K562 (cell line): ENCODE measurements at places on chromosomes 4 and X.

GRCh38 chr4:88939697-88940096 is 117.3 kb downstream of the FAM13A start:
- no peak for DNase-seq

- DNase-seq, result no peak
Measured at GRCh38 chr4:108607079-108607815, 13.1 kb upstream of the RPL34 start.

- DNase-seq, result peak; percentile 49
Measured at GRCh38 chrX:44871931-44872820, 812 bp upstream of the KDM6A start.

GRCh38 chrX:109600237-109600651 is 24.7 kb downstream of the KCNE5 start:
- DNase-seq, result no peak

DNA sequence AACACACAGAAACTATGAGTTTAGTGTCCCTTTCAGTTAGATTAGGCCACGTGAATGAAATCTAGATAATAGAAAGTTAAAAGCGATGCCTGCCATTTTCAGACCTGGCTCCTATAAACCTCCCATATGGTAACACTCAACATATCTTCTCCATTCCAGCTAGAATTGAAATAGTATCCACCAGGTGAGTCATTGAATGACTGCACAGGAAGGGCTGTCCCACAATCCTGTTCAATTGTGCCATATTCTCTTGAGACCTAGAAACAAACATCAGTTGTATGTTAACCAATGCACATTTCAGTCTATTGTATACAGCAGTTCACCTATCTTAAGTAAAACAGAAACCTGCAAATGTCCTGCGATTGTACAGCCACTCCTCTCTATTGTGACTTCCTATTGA is 659.3 kb upstream of the SLIT2 start:
- no peak for DNase-seq

DNA sequence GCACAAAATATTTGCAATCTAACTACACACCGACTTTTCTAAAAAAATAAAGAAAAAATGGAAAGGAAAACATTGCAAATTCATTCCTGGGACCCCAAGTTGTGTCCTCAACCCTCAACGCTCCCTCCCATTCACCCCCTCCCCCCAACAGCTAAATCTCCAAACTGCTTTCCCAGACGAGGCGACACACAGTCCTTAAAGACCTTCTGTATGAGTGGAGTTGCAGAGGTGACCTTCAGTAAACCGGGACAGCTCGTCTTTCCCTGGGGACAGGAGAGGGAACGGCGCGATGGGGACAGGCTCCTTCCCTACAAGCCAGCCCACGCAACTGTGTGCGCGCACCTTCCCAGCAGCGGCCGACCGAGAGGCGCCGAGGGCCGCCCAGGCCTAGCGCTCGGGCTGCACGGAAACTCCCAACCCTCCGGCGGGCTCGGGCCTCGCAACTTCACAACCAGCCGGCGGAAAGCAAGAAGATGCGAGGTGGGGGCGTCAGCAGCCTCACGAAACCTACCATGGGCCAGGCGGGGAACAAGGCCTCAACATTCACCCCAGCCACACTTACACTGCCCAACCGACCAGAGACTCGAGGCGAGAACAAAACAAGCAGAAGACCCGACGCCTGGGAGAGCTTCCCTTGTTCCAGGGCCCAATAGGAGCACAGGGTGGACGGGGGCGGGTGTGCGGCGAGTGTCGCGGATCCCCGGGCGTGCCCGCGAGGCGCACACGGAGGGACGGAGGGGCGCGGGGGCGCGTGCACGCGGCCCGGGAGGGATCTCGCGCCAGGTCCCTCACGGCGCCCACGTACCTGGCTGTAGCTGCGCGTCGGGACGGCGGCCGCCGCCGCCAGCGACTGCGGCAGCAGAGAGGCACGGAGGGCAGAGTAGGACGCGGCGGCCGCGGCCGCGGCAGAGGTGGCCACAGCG is 763 bp downstream of the GRSF1 start:
- DNase-seq, result peak; percentile 76

DNA sequence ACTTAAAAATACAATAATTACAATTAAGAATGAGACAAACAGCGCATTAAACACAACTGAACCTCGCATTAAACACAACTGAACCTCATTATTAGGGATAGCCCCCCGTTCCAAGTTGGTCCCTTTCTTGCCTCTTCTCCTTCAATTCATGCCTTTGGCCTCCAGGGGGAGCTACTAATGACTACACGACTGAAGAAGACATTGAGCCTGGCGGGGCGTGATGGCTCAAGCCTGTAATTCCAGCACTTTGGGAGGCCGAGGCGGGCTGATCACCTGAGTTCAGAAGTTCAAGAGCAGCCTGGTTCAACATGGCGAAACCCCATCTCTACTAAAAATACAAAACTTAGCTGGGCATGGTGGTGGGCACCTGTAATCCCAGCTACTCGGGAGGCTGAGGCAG is 56.4 kb upstream of the NWD2 start:
- DNase-seq, result peak; percentile 29

GRCh38 chr4:103415801-103416200 is 217.7 kb upstream of the CENPE start:
- no peak for DNase-seq

GRCh38 chr4:8594097-8595038 is 1.8 kb downstream of the CPZ start:
- DNase-seq, result peak; percentile 94

GRCh38 chr4:104973708-104974107 is 173.0 kb upstream of the TET2 start:
- no peak for DNase-seq

- no peak for DNase-seq
Measured at GRCh38 chr4:56414135-56414670, 21.2 kb downstream of the PPAT start.

DNA sequence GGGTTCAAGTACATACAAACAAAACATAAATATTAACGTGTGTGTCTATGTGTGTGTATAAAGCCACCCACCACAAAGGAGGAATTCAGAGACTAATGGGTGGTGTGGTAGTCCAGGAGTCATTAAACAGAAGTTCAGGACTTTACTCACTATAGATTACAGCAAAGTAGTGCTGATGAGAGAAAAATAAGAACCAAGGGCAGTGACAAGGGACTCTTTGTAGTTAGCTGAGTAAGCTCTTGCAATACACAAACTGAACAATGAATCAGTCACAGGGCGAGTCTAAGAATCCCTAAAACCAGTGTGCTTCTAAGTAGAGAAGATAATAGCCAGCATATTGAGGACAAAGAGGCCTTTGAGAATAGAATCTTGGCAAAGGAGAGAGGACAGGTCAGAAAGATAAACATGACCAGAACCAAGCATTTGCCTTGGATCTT is 232.4 kb downstream of the PPP3CA start:
- DNase-seq, result no peak

DNA sequence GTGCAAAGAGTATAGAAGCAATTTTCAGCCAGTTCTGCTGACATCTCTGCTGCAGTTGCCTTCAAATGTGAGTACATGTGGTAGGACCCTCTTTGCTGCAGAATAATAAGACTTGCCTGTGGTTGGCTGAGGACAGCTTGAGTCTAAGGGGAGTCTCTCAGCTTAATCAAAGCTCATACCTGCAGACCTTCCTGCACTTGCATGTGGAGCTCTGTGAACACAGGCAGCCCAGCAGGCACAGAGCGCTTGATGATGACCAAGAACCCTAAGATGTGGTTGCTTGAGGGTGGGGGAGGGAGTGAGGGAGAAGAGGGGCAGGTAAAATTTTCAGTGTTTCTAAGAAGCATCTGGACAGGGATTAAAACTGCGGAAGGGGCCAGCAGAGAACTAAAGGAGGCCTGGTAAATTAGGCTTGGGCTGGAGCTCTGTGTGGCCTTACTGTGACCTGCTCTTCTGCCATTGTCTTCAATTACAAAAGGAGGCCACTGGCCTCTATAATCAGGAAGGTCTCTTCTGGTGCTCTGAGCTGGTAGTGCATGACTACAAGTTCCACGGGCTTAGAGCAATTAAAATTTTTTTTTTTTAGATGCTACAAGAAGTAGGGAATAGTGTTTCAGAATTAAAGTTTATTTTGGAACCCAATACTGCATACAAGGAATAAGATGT is 59.9 kb upstream of the CHRNA9 start:
- no peak for DNase-seq

GRCh38 chr4:123043793-123044425 is 121.5 kb upstream of the NUDT6 start:
- no peak for DNase-seq

DNA sequence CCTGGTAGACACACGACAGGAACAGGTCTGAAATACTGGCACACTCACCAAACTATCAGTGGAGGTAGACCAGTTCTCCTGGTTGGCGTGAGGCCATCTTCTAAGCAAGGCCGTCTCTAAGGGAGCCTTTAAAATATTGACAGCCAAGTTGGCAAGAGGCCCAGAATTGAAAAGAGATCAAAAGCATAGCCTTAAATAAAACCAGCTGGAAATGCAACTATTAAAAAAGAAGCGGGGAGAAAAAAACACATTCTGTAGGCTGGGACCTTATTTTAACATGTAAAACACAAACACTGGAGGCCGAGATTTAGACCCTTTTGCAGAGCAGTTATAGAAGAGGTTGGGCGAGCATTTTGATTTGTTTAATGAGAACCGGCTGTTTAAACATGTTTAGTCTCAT is 233.0 kb upstream of the CLNK start:
- no peak for DNase-seq

GRCh38 chr4:147831551-147832171 is 99.8 kb downstream of the ARHGAP10 start:
- peak; percentile 13 for DNase-seq

DNA sequence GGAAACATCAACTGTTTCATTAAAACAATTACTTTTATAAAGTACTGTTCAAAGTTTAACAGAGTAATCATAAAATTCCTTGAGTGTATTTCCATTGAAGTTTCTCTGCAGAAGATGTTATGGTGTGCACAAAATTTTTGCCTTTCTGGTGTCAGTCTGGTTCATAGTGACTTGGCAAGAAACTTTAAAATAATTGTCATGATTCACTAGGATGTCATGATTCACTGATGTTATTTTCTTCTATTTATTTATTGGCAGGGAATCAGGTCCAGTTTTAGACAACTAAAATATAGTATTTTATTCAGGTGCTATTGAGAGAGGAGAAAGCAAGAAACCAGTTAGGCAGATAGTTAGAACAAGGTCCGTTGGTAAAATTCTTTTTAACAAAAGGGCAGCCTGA is 3.8 kb downstream of the UGT2A1 start:
- no peak for DNase-seq

GRCh38 chr4:174316546-174316945 is 32.8 kb downstream of the CEP44 start:
- DNase-seq, result no peak

DNA sequence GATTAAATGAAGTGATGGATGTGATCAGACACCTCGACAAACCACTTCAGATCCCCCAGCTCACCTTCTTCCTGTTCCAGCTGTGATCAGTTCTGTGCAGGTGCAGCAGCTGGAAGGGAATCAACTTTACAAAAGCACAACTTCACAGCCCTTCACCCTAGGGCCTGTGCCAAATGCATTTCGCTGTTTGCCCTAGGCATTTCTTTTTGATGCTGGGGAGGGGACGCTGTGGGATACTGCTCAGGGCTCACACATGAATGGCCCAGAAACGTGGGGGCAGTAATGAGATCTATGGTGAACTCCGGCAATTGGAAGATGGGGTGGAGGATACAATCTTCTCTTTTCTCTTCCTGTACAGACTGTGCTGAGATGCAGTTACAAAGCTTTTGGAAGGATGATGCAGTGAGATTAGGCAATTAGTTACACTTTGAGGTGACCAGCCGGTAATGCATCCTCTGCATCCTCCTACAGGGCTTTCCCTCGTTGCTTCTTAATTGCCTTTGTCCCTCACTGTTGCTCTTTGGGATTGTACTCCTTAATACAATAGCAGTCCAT is 215.1 kb upstream of the PITX2 start:
- no peak for DNase-seq

GRCh38 chr4:123037804-123038203 is 115.4 kb upstream of the NUDT6 start:
- no peak for DNase-seq

- no peak for DNase-seq
Measured at GRCh38 chr4:18103876-18104605, 82.5 kb upstream of the LCORL start.

- DNase-seq, result no peak
Measured at GRCh38 chr4:95547715-95548471, 880 bp downstream of the UNC5C start.

GRCh38 chrX:109270580-109271484 is 211.1 kb downstream of the GUCY2F start:
- no peak for DNase-seq

- DNase-seq, result no peak
Measured at GRCh38 chrX:23334848-23335599, at the start of gene PTCHD1. Gene PTCHD1 (plus strand): TSS chrX:23334849. CDS start chrX:23334876, 27 bp downstream.

DNA sequence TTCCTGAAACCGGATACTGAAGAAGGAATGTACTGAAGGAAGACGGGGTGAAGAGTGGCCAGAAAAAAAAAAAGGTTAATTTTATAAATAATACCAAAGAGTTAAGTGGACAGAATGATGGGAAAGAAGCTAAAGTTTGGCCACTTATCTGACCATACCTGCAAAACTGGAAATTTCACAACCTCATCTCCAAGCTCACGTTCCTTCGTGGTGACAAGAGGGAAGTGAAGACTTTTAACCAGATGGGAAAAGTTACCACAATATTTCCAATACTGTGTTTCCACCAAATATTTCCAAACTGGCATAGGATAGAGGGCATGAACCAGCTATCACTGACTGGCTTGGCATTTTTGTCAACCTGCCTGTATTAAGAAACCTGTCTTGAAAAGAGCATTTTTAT is 56.4 kb downstream of the MAML3 start:
- DNase-seq, result no peak

- no peak for DNase-seq
Measured at GRCh38 chr4:114698231-114698630, 99.6 kb downstream of the UGT8 start.

DNA sequence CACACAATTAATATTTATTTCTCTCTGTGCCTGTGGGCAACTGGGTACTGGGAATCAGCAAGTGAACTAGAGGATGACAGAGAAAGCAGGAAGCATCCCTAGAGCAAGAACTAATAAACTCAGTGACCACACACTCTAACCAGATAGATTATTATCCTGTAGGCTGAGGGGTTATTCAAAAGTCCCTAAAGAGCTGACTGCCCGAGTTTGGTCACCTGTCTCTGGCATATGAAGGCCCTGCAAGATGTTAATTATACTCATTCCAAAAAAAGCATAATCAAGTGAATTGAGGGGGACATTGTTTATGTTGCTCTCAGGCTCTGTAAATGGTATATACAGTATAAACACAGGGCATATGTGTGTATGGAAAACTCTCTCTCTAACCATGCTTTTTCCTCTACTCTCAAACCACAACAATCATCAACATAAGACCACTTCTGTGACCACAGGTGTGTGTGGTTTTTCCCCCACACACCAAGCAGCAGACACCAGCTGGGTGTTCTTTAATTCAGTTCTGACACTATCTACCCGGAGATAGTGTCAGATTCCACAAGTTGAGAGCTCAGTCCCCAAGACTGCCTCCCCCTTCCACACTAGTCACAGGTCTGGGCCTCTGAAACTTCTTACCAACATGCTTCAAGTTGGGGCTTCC is 6.2 kb upstream of the HPSE start:
- no peak for DNase-seq

GRCh38 chr4:13514722-13515121 is 29.6 kb downstream of the NKX3-2 start:
- DNase-seq, result no peak
